ENCODE measurements at places on chromosomes 5 and 9. TPM values are rescaled to one million over a fixed set of nuclear protein-coding genes. Genes with fewer than 3 reads are reported as not detected.

Gene IL9
- not detected for polyA plus RNA-seq

Gene IFNK
- polyA plus RNA-seq, result not detected

Gene BTNL3
- polyA plus RNA-seq, result 0.20 TPM

Gene MARCOL
- not detected for polyA plus RNA-seq

Gene ADAMTS2
- 14.0 TPM for polyA plus RNA-seq

Gene TRIM7
- polyA plus RNA-seq, result 0.29 TPM

Gene CDH6
- 76.5 TPM for polyA plus RNA-seq

Gene AOPEP
- 56.6 TPM for polyA plus RNA-seq

Gene UBE2B
- polyA plus RNA-seq, result 111 TPM

GRCh38 chr5:69468631-69469030 is 24.0 kb upstream of the OCLN start:
- no peak for DNase-seq

DNA sequence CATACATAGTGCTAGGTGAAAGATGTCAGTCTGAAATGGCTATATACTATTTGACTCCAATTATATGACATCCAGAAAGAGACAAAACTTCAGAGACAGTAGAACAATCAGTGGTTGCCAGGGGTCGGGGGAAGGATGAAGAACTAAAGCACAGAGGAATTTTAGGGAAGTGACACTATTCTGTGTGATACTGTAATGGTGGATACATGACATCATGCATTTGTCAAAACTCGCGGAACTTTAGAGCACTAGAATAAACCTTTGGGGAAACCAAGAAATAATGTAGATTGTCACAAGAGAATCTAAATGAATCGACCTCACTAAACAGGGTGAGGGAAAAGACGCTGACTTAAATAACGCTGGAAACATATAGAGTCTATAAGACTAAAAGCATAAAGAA is 107.0 kb upstream of the RETREG1 start:
- DNase-seq, result no peak

- DNase-seq, result no peak
Observed at GRCh38 chr5:149497357-149497756, 53.9 kb downstream of the CSNK1A1 start.

- no peak for DNase-seq
Observed at GRCh38 chr5:111932199-111932598, 175.2 kb upstream of the NREP start.

DNA sequence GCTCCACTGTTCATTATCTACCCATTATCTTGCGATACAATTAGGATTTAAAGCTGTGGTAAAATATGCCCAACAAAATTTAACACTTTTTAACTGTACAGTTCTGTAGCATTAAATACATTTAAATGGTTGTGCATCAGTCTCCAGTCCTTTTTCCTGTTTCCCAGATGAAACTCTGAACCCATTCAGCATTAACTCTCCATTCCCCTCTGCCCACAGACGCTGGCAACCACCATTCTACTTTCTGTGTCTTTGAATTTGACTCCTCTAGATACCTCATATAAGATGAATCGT is 2.9 kb upstream of the TRIM7 start:
- no peak for DNase-seq

- DNase-seq, result no peak
Observed at GRCh38 chr5:140509898-140510297, 37.6 kb upstream of the EIF4EBP3 start.

- no peak for DNase-seq
Observed at GRCh38 chr9:74494490-74494889, 2.6 kb upstream of the RORB start.

- DNase-seq, result no peak
Observed at GRCh38 chr9:34984049-34984448, 5.5 kb upstream of the DNAJB5 start.

- DNase-seq, result no peak
Observed at GRCh38 chr5:125894383-125894782, 528.8 kb upstream of the GRAMD2B start.

- no peak for DNase-seq
Observed at GRCh38 chr5:33048315-33048714, 337.2 kb downstream of the NPR3 start.

DNA sequence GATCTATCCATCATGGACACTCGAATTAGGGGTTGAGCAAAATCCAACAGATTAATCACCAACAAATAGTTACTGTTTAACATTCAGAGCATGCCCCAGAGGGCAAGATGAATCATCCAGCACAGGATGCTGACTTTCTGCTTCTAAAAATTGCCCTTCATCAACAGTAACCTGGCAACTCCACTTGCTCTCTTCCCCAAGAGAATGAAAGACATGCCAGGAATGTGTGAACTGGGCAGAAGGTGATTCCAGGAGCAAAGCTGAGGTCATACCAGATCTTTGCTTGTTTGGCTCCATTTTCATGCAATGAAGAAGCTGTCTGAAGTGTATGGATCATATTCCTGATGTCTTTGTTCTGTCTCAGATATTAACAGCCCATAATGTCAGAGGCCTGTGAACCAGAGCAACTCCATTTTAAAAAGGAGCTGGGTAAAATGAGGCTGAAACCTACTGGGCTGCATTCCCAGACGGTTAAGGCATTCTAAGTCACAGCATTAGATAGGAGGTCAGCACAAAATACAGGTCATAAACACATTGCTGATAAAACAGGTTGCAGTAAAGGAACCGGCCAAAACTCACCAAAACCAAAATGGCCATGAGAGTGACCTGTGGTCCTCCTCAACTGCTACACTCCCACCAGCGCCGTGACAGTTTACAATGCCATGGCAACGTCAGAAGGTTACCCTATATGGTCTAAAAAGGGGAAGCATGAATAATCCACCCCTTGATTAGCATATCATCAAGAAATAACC is 2.5 kb upstream of the ZNF367 start:
- no peak for DNase-seq

- no peak for DNase-seq
Observed at GRCh38 chr9:5870691-5871090, 20.0 kb upstream of the MLANA start.

DNA sequence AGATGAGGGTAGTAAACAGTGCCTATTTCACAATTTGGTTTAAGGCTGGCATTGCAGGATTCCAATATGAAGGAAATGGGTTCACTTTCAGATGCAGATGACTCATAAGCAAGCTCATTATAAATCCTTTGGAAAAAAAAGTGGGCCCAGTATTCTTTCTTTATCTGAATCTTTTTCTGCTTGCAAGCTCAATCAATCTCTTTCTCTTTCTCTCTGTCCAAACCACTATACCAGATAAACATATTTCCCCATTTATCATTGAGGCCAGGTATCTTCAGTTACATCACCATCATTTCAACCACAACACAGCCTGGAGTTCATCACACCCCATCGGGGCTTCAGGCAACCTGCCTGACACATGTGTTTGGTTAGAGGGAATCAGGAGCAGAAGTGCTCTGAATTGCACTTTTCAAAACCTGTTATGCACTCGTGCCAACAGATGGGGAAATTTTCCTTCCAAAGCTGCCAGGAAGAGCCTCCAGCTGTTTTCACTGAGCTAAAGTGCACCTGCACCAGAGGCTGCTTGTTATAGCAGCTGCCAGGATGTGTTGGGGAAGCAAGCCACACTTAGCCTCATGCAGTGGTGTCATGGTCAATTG is 30.0 kb upstream of the MAMDC2 start:
- DNase-seq, result no peak

DNA sequence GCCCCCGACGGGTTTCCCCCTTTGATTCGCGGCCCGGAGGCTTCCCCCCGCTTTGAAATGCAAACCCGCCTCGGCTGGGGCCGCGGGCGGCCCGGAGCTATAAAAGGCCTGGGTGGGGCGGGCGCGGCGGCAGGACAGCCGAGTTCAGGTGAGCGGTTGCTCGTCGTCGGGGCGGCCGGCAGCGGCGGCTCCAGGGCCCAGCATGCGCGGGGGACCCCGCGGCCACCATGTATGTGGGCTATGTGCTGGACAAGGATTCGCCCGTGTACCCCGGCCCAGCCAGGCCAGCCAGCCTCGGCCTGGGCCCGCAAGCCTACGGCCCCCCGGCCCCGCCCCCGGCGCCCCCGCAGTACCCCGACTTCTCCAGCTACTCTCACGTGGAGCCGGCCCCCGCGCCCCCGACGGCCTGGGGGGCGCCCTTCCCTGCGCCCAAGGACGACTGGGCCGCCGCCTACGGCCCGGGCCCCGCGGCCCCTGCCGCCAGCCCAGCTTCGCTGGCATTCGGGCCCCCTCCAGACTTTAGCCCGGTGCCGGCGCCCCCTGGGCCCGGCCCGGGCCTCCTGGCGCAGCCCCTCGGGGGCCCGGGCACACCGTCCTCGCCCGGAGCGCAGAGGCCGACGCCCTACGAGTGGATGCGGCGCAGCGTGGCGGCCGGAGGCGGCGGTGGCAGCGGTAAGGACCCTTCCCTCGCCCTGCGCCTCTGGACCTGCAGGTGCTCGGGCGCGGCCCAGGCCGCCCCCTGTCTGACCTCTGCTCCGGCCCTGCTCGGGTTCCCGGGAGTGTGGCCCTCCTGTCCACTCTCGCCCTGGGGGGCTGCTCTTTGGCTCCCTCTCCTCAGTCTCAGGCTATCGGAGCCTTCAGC is at the start of gene CDX1:
TSS of gene CDX1 (plus strand) at position 129 of the 862 bp plus-strand sequence. CDS start at position 228, 99 bp downstream.
- no peak for DNase-seq

DNA sequence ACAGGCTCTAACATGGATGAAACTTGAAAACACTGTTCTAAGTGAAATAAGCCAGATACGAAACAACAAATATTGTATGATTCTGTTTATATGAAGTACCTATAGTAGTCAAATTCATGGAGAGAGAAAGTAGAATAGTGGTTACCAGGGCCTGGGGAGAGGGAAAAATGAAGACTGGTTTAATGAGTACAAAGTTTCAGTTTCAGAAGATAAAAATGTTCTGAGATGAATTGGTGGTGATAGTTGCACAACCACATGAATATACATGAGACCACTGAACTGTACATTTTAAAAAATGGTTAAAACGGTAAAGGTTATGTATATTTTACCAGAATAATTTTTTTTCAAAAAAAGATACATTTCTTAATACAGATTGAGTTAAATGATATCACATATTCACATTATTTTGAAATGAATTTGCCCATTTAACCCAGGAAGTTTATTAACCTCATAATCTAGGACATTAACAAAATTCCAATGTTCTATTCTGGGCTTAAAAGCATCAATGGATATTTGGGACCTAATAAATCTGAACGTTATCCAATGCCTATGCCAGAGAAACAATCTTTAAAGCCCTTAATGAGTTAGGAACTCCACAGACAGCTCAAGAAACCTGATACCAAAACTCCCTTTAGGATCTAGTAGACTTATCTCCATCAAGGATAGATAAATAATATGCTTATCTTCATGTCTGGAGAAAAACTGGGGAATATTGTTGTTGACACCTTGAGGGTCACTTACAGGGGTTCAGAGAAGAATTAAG is 521.3 kb downstream of the EFNA5 start:
- no peak for DNase-seq

DNA sequence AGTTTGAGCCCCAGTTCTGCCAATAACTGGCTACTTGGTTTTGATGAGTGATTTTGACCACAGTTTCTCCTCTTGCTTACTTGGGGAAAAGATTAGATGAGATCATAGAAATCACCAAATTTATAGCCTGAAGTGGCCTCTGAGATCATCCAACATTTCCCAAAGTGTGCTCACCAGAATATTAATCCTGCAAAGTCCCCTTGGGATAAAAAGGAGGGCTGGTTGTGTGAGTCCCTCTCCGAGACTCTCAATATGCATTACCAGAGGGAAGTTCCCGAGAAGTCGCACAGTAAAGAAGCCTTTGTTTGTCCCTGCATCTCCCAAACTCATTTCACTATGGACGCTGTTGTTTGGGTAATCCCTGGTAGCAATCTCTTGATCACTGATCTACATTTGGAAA is 88.4 kb upstream of the ADRA1B start:
- no peak for DNase-seq

- no peak for DNase-seq
Observed at GRCh38 chr9:20187318-20187717, 398.5 kb upstream of the SLC24A2 start.

DNA sequence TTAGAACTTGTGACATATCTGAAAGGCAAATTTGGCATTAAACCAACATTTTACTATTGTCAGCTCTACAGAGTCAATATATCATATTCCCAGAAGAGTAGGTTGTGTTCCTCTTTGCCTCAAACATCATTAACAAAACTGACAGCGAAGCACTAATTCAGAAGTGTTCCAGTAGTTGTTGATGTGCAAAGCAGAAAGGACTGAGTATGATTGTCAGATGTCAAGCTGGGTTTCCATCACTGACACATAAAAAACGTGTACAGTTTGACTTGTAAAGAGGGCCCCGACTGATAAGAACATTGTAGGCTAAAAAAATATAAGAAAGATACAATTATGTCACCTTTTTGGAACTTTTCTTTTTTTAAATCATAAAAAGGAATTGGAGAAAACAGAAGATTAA is 101.5 kb upstream of the ZNF608 start:
- no peak for DNase-seq

DNA sequence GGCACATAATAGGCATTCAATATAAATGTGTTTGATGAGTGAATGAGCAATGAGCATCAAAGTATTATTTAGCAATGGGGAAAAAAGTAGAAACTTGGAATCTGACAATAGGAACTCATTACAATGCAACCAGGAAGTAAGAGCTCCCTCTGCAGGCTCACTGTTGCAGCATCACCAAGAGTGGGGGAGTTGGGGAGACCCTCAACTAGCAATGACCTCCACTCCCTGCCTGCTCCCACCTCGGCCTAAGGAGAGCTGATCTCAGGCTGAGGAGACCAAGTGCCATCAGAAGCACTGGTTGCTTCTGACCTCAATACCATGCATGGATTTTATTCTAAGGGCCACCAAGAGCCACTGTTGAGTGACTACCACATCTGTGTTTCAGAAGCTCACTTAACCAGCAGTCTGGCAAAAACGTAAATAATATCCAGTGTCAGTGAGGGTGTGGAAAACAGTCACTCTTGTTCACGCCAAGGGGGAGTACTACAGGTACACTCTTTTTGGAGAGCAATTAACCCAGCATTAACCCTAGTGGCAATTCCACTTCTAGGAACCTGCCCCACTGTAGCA is 8.0 kb downstream of the VDAC1 start:
- no peak for DNase-seq

DNA sequence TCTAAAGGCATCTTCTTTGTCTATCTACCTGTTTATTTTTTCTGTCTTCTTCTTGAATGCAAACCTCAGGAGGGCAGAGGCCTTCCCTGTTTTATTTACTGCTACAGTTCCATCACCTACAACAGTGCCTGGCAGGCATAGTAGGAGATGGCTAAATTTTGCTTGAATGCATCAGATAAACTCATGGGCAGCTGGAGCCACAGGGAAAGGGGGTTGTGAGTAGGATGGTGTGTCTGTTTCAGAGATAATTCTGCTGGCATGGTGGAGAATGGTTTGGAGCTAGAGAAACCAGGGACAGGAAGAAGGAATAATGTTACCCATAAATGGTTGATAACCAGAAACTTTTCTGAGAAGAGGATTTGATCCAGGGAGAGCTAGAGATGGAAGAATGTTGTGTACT is 189.8 kb upstream of the BRINP1 start:
- DNase-seq, result no peak
